ENCODE measurements at places on chromosomes 11 and 22.

DNA sequence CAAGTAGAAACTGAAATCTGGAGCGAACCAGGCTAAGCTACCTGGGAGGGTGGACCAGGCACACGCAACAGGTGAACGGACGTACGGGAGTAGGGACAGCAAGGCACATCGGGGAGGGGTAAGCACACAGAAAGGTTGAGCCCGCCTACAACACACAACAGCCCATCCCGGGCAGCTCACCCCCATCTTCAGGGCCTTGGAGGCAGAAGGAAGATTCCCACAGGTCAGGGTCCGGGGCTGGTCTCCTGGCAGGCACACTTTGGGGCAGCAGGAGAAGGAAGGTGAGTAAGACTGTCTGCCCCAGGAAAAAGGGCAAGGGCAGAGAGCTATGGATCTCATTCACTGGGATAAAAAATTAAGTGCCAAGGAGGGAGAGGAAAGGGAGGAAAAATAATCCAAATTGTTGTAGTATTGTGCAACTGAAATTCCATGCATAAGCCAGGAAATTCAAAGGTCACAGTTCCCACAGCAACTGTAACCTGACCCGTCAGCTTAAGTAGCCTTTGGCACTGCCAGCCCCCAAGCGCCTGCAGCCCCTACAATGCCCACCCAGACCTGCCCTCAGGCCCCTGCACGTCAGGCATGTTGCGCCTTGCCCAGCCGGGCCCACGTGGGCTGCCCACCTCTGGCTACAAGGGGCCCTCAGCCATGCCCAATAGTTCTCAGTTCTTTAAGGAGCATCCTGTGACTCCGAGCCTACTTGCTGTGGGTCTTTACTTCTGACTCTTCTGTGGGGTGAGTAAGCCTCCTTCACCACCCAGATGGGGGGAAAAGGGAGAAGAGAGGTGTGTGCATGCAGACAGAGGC, 51.8 kb downstream of the MICAL3 start:
- peak; percentile 60 for DNase-seq

GRCh38 chr22:46934746-46935491, 172.5 kb downstream of the TBC1D22A start:
- no peak for DNase-seq

- DNase-seq, result no peak
Observed at GRCh38 chr11:120649316-120649715, 137.8 kb downstream of the GRIK4 start.

- DNase-seq, result no peak
Observed at GRCh38 chr22:28148816-28149465, 229.9 kb upstream of the PITPNB start.

DNA sequence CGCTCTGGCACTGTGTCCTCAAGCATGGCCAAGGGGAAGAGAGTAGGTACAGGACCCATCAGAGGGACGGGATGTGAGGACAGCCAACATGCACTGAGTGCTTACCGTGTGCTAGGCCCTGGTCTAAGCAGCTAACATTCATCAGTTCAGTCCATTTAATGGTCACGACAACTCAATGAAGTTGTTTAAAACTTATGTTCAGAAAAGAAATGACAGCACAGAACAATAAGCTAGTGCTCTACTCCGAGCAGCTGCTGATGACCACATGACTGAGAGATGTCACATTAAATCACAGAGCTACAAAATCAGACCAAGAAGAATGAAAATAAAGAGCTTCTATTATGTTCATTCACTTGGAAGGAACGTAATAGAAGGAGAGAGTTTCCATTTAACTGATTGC, 26.3 kb downstream of the PRDM10 start:
- no peak for DNase-seq

- DNase-seq, result peak; percentile 56
Observed at GRCh38 chr11:794766-795633, 3.1 kb downstream of the SLC25A22 start.

- peak; percentile 75 for DNase-seq
Observed at GRCh38 chr11:6357222-6357621, 33.1 kb upstream of the SMPD1 start.

DNA sequence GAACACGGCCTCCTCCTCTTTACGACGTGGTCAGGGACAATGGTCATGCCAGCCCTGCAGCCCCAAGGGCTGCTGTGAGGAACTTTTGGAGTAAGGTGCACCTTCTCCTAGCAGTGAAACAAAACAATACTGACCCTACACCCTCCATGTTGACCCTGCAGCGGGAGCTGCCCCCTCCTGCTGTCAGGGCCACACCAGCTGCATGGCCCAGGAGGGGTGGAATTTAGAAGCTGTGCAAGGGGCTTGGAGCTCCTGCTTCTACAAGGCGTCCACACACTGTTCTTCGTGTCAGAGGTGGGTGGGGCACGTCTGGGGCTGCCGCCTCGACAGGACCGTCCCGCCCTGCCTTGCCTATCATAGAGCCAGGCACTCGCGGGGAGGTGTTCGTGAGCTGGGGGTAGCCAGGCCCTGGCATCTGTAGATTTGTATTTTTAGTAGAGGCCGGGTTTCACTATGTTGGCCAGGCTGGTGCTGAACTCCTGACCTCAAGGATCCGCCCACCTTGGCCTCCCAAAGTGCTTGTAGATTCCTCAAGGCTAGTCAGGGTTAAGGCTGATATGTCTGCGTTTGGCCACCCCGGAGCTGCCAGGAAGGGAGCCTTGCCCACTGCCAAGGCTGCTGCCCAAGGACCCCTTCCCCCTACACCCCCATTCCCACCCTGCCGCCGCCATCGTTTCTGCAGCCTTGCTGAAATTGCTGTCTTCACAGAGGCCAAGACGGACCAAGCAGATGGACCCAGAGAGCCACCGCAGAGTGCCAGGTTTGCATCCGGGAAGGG, 15.9 kb downstream of the INCENP start:
- DNase-seq, result no peak

GRCh38 chr22:48492366-48493320, 1335.0 kb downstream of the BRD1 start:
- peak; percentile 79 for DNase-seq

DNA sequence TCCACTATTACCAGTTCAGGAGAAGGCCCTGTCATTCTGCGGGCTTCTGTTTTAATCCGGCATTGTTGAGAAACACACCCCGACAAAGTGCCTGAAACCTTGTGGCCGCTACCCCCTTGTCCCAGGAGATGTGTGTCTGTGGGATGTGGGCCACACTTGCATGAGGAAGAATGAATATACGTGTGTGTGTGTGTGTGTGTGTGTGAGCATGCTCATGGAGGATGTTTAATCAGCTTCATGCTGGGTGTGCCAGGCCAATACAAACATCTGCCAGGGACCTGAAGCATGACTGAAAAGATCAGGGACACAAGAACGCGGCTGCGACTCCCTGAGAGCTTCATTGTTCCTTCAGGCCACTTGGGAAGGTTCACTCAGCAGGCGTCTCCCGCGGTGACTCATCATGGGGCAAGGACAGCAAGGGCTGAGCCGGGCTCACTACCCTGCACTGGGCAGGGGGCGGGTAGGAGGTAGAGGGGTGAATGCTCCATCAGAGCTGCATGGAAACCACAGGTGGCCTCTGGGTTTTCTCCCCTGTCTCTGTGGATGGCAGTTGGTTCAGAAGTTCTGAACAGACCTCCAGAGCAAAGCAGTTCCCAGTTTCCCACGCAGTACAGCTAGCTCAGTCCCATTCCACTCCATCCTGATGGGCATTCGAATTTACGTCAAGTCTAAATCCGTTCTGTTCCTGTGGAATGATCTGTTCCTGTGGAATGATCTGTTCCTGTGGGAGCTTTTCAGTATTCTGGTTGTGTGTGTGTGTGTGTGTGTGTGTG, 7.0 kb upstream of the MALAT1 start:
- DNase-seq, result peak; percentile 79

GRCh38 chr11:134343646-134344045, 11.9 kb downstream of the GLB1L2 start:
- no peak for DNase-seq

DNA sequence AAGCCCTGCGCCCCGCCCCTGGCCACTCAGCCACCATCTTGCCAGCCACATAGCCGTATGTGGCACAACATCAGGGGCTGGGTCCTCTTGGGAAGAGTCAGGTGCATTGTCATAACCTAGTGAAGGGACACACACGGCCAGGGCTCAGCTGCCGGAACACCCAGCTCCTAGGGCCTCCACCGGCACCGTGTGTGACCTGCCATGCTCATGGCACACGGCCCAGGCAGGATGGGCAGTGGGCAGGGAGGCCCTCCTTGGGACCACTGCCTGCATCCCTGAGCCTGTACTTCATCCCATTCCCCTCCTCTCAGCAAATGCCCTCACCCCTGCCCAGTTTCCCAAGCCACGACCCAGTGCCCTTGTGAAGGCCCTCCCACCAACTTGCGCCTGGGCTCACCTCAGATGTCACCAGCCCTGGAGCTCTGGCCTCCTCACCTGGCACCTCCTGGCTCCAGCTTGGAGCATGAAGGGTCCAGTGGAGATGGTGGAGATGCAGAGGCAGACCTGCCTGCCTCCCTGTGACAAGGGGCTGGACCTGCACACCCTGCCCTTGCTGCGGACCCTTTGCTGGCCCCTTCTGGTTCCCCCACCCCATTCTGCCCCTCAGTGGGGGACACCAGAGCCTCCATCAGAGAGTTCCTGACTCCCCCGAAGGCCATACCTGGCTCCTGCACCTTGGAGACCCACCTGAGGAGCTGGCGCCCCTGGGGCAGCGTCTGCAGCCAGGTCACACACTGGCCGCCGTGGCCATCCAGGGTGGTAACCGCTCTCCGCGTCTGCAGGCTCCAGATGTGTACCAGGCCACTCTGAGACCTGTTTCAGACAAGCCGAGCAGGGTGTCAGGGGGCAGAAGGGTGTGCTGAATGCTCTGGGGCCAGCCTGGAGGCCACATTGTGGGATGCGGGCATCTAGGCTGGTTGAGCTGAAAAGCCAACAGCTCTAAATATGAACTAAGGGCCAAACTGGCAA, 34.5 kb downstream of the GNB1L start:
- DNase-seq, result no peak

DNA sequence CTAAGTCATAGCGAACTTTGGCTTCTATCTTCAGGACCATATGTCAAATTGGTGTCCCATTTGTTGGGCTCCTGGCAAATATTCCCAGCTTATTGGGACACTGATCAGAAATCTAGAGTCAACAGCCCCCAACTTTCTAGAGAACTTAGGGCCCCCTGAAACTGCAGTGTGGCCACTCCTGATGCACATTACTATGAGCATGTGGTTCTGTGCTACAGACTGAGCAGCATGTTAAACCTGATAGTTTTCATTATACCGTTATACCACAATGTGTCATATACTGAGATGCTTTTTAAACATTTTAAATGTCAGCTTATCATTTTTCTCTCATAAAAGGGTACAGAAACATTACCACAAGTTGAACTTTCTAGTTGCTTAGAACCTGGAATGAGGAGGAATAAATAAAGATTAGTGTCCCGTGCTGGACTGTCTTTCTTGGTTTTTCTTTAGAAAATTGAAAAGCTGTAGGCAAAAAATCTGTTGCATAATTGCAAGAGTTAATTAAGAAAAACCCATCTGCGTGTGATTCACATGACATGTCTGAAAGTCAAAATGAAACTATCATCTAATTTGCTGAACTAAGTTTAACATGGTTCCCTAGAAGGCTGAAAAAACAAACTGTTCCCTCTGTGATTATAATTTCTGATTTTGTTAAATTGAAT, 16.4 kb upstream of the CTSC start:
- no peak for DNase-seq

- no peak for DNase-seq
Observed at GRCh38 chr11:71178076-71178475, 74.3 kb downstream of the SHANK2 start.

GRCh38 chr11:104402812-104403521, 239.0 kb upstream of the PDGFD start:
- no peak for DNase-seq

- DNase-seq, result no peak
Observed at GRCh38 chr22:46547883-46548244, 10.4 kb upstream of the CELSR1 start.

All from ovary (tissue), 10 donors.